Fibroblast of upper back skin (primary cell): ENCODE measurements at places on chromosomes 11 and 22.

GRCh38 chr11:104049116-104049515 lies 12.7 kb downstream of the DDI1 start:
- DNase-seq, result no peak

DNA sequence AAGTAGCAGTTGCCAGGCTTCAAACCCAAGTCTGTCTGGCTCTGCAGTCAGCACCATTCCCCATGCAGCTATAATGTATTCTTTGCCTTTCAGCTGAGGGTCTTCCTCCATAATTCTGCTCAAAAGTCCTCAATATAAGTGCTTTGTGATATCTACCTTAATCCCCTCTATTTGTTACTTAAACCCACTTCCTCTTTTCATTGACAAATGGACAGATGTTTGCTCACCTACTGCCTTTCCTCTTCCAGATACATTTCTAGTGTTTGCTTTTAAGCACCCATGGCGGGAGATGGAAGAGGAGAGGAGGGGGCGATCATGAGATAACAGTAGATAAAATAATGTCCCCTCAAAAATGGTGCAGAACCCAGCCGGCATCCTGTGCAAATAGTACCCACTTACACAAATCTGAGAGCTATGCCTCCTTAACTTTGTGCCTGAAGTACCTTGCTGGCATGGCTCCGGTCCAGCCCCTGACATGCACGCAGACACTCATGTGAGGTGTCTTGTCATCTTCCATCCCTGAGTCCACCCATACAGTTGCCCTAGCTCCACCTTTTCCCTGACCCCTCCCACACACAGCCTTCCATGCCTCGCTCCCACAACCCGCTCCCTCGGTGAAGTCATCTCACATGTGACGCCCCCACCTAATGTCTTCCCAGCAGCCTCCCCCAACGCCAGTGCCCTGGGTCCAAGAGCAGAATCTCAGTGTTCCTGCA lies 109.6 kb downstream of the TRIM29 start:
- DNase-seq, result no peak

DNA sequence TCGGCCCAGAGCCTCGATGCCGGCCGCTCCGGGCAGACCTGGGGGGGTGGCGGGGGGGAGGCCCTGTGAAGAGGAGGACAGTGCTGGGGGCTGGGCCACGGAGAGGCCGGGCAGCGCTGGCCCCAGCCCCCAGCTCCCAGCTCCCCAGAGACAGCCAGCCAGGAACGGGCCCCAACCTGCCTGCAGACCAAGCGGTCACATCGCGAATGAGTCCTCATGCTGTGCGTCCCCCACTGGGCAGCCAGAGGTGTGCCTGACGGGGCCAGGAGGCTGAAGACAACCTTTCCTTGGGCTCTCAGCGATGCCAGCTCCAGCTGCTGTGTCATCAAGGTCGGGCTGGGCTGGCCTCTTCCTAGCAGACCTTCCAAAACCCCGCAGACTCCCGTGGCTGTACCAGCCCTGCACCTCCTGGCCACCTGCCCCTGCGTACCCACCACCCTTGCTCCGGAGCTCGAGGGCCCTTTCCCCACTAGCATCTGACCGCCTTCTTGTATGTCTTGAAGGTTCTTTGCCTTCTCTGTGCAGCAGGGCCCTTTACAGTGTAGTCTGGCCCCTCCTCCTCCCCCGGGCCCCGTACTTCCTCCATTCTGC lies 88.4 kb downstream of the CDKN1C start:
- no peak for DNase-seq

DNA sequence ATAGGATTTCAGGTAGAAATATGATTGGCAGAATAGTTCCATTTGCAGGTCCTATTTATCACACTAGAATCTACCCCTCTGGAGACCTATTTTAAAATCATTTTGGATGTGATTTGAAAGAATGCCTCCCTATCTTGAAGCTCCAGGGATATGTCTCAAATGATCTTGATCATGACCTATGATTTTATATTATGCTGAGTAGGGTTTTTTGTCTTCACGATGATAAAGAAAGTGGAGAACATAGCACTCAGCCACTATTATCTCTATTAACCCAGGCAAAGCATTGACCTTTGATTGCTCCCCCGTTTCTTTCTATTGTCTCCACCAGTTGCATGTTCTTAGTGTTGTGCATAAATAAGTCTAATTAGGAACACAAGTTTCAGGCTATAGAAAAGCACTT lies 307.9 kb downstream of the BLID start:
- DNase-seq, result no peak
